Left kidney (tissue), 8 donors: ENCODE measurements at places on chromosomes 16 and 17.

DNA sequence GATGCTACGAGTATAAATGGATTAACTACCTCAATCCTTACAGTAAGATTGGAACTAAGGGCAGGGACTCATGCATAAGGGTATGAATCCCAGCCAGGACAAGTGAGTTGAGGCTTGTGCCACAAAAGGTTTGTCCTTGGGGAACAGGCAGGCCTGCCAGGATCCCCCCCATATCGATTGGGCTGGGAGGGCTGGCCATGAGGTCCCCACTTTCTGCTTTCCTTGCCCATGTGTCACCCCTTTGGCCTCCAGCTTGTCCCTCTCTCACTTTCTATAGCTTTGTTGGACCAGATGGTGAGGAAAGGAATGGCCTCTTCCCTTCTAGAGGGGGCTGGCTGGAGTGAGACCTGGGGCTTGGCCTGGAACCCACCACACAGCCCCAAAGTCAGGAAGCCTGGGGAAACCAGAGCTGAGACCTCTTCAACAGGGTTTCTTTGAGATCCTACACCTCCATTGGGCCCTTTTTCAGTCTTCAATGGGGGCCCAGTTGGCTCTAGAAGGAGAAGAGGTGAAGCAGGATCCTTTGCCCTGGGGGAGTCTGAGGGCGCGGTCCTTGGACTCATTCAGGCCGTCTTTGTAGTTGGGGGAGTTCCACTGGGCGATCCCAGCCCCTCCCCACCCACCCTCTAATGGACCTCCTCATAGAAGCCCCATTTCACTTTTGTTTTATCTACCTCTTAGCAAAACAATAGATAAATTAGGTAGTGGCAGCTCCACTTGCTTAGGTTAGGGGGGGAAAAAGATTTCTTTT is 57.3 kb downstream of the IGF2BP1 start:
- DNase-seq = no peak

GRCh38 chr16:86095906-86096485 is 197.0 kb downstream of the IRF8 start:
- no peak for DNase-seq

DNA sequence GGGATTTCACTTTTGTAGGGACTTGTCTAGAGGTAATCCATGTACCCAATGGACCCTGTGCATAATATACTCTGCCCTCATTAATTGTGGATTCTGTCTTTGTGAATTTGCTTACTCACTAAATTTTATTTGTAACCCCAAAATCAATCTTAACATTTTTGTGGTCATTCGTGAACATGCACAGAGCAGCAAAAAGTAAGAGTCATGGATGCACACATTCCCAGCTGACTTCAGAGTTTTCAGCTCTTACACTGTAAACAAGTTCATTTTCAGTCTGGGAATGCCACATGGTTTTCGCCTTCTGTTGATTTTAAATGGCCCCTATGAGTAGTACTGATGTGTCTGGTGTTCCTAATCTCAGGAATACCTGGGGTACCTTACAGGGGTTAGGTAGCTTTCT is 24.3 kb downstream of the TAC4 start:
- DNase-seq = no peak

GRCh38 chr16:35339337-35339736 is 1879.9 kb downstream of the TP53TG3F start:
- DNase-seq = no peak

GRCh38 chr16:2825906-2826305 is 4.2 kb upstream of the ZG16B start:
- no peak for DNase-seq

DNA sequence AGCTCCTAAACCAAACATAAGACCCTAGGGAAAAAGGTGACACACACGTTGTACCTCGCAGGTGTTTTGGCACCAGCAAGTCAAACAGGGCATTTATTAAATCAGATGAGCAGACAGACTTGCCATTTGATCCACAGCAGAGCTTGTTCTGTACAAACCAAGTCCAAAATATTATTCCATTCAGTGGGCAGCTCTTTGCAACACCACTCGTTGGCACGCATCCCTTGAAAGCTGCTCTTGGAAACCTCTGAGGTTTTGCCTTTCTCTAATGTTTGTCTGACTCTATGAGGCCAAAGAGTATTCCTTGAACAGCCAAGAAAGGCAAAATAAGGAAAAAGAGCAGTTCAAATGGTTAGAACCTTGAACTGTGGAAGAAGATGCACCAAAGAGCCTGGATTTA is 12.7 kb downstream of the TMEM100 start:
- DNase-seq = no peak

GRCh38 chr16:866252-866896 is 65.8 kb upstream of the GNG13 start:
- no peak for DNase-seq

GRCh38 chr16:20868890-20869289 is 31.3 kb downstream of the DCUN1D3 start:
- DNase-seq = no peak

DNA sequence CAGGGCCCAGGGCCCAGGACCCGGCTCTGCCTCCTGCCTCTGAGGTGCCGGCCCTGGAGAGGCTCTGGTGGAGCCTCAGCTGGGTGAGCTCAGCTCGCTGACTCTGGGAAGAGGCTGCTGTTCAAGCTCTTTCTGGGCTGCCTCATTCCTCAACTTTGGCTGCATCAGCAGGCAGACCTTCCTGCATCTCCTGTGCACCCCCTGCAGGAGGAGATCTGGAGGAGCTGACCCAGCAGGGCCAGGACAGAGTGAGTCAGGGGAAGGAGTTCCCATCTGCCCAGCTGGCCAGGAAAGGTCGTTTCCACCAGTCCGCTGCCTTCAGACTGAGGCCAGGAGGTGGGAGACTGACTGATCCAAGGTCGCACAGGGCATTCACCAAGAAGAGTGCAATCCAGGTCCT is 10.7 kb downstream of the CRHR1 start:
- DNase-seq = no peak

GRCh38 chr17:81898029-81898866 is 3.8 kb upstream of the NPB start:
- no peak for DNase-seq

GRCh38 chr16:35795361-35796029 is 2336.1 kb downstream of the TP53TG3F start:
- DNase-seq = no peak

DNA sequence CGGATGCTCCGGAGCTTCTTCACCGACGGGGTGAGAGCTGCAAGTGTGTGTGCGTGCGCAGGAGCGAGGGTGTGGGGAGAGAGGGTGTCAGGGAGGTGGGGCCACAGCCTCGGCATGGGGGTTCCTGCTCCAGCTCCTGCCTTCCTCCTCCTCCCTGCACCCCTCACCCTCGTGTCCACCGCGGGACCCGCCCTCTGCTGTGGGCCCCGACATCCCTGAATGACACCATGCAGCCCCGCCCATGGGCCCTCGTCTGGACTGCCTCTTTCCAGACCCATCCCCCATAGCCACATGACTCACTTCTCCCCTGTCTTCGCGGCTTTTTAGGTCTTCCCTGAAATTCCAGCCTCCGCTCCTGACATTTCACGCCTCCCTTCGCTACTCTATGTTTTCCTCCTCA is 41.6 kb downstream of the ARHGAP23 start:
- DNase-seq = no peak

- no peak for DNase-seq
These were observed 4.9 kb upstream of the CDH1 start for GRCh38 chr16:68732042-68732680.

- no peak for DNase-seq
These were observed 10.7 kb downstream of the FSCN2 start for GRCh38 chr17:81538651-81539570.

GRCh38 chr17:73342541-73343167 is 30.9 kb upstream of the CDC42EP4 start:
- no peak for DNase-seq

DNA sequence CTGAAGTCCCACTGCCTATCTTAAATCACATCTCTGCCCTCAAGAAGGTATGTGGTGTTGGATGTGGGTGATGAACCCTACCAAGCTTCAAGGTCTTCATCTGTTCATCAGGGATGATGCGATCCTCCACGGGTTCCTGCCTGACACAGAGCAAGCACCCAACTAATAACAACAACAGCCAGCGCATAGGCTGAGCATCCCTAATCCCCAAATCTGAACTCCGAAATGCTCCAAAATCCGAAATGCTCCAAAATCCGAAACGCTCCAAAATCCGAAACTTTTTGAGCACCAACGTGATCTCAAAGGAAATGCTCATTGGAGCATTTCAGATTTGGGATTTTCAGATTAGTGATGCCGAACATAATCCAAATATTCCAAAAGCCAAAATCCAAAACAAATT is 238.9 kb upstream of the SDK2 start:
- no peak for DNase-seq

GRCh38 chr16:62249069-62249468 is 212.8 kb upstream of the CDH8 start:
- DNase-seq = no peak

GRCh38 chr16:1335996-1336395 is 2.6 kb downstream of the BAIAP3 start:
- no peak for DNase-seq

GRCh38 chr16:87725596-87726235 is 40.1 kb downstream of the KLHDC4 start:
- no peak for DNase-seq

GRCh38 chr16:1713933-1714332 is 7.9 kb downstream of the MAPK8IP3 start:
- peak; percentile 18 for DNase-seq

GRCh38 chr17:35002876-35003551 is 22.7 kb downstream of the LIG3 start:
- DNase-seq = no peak

DNA sequence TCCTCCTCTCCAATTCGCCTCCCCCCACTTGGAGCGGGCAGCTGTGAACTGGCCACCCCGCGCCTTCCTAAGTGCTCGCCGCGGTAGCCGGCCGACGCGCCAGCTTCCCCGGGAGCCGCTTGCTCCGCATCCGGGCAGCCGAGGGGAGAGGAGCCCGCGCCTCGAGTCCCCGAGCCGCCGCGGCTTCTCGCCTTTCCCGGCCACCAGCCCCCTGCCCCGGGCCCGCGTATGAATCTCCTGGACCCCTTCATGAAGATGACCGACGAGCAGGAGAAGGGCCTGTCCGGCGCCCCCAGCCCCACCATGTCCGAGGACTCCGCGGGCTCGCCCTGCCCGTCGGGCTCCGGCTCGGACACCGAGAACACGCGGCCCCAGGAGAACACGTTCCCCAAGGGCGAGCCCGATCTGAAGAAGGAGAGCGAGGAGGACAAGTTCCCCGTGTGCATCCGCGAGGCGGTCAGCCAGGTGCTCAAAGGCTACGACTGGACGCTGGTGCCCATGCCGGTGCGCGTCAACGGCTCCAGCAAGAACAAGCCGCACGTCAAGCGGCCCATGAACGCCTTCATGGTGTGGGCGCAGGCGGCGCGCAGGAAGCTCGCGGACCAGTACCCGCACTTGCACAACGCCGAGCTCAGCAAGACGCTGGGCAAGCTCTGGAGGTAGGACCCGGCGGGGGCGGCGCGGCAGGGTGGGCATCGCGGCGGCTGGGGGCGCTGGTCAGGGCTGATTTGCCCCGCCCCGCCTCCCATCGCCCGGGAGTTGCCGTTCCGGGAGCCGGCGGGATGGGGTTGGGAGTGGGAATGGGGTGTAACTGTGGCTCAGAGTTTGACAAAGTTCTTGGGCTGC is 567 bp downstream of the SOX9 start:
- no peak for DNase-seq

DNA sequence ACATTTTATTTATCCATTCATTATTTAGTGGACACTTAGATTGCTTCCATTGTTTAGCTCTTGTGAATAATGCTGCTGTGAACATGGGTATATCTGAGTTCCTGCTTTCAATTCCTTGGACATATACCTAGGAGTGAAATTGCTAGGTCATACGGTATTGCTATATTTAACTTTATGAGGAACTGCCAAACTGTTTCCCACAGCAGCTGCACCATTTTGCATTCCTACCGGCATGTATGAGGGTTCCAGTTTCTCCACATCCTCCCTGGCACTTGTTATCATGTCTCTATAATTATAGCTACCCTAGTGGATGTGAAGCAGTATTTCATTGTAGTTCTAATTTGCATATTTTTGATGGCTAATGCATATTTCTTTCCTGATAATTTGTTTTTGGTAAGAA is 23.7 kb upstream of the DRG2 start:
- no peak for DNase-seq
